NCI-H460 (cell line): ENCODE measurements at places on chromosomes 1 and 21. TPM values are rescaled to one million over a fixed set of nuclear protein-coding genes. Genes with fewer than 3 reads are reported as not detected.

GRCh38 chr1:177928194-177928593, 41.7 kb downstream of the SEC16B start:
- DNase-seq = no peak

DNA sequence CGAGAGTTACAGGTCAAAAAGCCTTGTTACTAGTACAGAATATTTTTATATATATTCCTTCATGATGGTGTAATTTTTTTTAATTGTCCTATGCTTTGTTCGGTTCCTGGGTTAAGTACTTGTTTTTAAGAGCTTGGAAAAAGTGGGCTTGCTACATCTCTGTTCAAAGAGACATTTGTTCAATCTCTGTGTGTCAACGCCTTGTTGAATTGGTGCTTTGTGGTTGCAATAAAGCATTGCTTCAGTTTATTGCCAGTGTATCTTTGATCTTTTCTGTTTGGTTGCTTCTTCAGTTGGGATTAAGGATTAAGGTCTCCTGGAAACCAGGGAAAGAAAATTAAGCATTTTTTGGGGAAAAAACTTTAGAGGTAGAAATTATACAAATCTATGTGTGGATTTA, 47.7 kb upstream of the DNASE2B start:
- DNase-seq = no peak

DNA sequence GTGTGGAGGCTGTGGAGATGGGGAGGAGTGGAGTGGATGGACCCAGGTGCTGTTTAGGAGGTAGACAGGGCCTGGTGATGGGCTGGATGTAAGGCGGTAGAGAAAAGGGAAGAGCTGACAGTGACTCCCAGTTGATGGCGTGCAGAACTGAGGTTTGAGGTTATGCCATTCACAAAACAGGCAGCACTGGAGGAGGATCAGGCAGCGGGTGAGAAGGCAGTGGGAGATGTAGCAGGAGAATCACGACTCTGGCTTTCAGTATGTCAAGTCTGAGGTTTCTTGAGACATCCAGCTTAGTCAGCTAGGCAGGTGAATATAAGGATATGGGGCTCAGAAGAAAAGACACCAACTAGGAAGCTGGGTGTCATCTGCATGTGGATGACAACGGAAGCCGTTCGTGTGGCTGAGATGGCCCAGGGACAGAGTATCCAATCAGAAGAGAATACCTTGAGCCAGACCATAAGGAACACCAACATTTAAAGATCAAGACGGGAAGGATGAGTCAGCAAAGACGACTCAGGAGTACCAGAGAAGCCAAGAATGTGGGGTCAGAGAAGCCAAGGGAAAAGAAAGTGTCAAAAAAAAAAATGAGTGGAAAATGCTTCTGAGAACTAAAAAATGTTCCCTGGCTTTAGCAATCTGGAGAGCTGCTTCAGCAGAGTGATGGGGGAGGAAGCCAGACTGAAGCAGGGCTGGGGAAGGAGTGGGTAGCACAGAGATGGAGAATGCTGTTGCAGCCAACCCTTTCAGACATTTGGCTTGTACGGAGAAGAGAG, 15.2 kb downstream of the LRRN2 start:
- DNase-seq = no peak

DNA sequence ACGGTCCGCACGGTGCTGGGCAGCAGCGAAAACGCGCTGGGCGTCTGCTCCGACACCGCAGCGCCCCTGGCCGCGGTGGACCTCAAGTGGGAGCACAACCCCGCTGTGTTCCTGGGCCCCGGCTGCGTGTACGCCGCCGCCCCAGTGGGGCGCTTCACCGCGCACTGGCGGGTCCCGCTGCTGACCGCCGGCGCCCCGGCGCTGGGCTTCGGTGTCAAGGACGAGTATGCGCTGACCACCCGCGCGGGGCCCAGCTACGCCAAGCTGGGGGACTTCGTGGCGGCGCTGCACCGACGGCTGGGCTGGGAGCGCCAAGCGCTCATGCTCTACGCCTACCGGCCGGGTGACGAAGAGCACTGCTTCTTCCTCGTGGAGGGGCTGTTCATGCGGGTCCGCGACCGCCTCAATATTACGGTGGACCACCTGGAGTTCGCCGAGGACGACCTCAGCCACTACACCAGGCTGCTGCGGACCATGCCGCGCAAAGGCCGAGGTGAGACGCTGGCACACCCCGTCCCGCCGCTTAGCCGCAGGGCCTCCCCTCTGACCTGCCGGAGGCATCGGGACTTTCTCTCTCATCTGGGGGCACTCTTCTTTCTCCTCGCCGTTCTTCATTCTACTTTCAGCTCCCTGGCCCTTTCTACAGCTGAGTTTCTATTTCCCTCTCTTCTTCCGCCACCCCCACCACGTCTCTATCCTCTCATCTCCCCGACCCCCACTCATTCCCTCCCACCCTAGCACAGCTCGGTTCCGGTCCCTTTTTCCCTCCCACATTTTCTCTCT, 1.0 kb downstream of the NPR1 start:
- no peak for DNase-seq

- DNase-seq = peak; percentile 77
Observed at GRCh38 chr1:219416598-219417238, 196.2 kb downstream of the ZC3H11B start.

- DNase-seq = no peak
Observed at GRCh38 chr21:21236996-21237395, 238.8 kb downstream of the NCAM2 start.

DNA sequence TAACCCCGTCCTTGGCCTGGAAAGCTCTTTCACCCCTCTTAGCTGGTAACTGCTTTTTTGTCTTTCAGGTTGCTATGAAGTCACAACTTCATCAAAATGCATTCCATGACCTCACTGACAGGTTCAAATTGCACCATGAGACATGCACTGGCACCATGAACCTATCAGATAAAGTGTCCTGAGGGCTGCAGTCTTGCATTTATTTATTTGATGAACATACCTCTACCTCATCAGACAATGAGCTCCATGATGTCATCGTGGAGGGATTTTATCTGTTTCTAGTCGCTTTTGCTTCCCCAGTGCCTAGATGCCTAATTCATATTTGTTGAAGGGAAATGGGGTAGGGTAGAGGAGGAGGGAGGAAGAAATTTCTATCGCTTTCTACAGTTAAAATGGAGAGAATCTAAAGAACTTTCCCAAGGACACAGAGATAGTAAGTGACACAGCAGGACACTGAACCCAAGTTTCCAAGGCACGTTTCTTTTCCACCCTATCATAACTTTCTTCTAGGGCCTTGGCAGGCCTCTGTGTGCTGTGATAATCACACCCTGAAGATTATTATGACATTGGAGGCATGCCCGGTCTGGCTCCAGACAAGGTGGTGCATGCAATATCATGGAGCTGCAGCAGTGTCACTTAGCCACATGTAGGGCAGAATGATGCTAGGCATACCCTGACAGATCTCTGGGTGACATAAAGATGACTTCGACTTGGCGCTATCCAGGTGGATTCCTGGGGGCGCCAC, 69.5 kb downstream of the CD58 start:
- no peak for DNase-seq

The MTARC1 gene
- 9.4 and 10.9 TPM in 2 replicates for total RNA-seq

The TRIM46 gene
- total RNA-seq = 0.27 and 0.43 TPM in 2 replicates

The LYPLAL1 gene
- total RNA-seq = 104 and 108 TPM in 2 replicates

The PLXNA2 gene
- 5.4 and 6.5 TPM in 2 replicates for total RNA-seq

The TENT5C gene
- total RNA-seq = 0.09 and 0.12 TPM in 2 replicates

The ZMPSTE24 gene
- 91.7 and 92.2 TPM in 2 replicates for total RNA-seq

The AMY1B gene
- total RNA-seq = not detected in 2 replicates

The LDLRAD2 gene
- total RNA-seq = not detected in 2 replicates
